ENCODE measurements at places on chromosomes 4 and X.

- DNase-seq = no peak
Observed at GRCh38 chr4:108215055-108215454, 46.3 kb upstream of the LEF1 start.

DNA sequence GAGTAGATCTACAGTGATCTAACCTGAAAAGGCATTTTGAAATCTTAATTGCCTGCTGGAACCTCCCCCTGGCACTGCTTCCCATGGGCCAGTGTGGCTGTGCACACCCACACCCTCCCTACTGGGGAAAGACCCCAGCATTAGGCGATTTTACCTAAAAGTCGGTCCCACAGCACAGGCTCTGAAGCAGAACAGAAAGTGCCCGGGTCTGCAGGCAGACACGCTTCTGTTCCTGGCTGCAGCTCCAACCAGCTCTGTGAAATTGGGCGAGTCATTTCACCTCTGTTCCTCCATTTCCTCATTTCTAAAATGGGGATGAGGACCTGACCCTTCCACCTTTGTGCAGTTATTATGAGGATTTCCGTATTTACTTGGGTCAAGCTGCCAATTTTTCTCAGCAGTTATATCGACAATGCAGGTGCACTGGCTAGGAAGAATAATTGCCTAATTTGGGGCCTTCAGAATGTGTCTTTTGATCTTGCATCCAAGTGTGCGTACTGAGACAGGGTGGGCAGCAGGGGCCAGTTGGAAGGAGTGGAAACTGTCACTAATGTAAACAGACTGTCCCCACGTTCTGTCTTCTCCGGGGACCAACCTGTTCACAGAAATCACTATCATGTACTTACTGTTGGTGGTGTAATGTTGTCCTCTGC lies 7.1 kb downstream of the KLF3 start:
- DNase-seq = no peak

GRCh38 chrX:67574696-67575095 lies 30.9 kb downstream of the AR start:
- no peak for DNase-seq

DNA sequence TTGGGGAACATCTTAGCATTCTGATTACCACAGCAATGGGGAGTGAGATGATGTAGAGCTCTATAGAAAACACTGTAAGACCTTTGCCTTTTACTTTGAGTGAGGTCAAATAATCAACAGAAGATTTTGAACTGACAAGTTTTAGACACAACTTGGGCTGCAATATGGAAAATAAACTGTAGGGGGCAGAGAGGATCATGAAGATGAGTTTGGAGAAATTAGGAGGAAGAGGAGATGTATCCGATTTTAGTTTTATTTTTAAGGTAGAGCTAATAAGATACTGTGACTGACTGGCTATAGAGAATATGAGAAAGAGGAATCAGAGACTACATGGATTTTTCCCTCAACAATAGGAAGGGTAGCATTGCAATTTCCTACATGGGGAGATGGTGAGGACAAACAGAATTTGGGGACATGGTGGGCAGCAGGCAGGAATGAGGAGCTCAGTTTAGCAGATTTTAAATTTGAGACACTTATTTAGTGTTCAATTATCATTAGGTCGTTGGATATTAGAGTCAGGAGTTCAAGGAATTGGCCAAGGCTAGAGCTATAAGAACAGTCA lies 563.1 kb downstream of the INPP4B start:
- peak; percentile 22 for DNase-seq

DNA sequence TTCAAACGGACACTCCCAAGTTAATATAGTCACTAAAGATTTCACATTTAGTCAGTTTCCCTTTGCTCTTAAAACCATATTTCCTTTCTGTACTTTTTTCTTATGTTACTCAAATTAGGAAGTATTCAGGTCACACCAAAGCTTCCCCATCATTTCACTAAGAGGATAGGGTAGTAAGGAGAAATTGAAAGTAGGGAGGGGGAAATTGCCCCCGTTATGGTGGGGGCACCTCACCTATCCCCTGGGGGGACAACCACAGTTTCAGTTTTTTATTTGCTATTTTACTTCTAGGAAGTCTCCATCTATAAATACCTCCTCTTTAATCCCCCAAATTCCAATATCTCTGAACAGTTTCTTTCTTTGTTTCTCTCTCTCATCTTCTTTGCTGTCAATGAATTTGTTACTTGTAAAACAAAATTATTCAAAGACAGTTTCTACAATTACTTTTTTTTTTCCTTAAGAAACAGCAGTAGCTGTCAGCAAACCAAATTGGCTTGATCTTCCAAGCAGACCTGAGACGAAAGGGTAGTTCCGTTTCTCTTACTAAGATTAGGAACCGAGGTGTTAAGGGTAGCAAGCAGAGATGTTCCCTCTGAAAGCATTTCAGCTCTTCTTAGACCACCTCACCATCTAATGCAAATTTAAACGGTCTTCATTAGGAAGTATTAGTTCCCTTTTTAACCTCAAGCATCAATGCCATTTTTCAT lies 160.2 kb upstream of the KLF3 start:
- DNase-seq = no peak

DNA sequence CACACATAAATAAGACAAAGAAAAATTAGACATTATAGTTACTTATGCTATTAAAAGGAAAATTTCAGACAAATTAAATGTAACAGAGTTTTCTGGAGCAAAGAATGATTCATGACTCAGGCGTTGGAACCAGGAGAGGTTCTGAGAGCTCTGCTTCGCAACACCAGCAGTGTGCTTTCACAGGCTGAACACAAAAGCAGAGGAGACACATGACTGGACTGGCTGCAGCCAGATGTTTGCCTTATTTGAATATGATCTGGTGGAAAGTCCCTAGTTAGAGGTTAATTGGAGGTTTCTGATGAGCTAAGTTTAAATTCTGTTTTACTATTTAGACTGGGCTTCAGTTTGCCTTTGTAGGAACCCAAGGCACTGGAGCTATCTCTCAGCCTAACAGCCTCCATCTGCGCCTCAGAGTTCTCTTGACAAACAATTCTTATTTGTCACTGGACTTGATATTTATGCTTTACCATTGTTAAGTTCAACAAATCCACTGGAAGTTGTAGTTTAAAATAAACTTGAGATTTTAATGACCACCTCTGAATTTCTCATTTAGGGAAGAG lies 16.2 kb downstream of the BOD1L1 start:
- no peak for DNase-seq

DNA sequence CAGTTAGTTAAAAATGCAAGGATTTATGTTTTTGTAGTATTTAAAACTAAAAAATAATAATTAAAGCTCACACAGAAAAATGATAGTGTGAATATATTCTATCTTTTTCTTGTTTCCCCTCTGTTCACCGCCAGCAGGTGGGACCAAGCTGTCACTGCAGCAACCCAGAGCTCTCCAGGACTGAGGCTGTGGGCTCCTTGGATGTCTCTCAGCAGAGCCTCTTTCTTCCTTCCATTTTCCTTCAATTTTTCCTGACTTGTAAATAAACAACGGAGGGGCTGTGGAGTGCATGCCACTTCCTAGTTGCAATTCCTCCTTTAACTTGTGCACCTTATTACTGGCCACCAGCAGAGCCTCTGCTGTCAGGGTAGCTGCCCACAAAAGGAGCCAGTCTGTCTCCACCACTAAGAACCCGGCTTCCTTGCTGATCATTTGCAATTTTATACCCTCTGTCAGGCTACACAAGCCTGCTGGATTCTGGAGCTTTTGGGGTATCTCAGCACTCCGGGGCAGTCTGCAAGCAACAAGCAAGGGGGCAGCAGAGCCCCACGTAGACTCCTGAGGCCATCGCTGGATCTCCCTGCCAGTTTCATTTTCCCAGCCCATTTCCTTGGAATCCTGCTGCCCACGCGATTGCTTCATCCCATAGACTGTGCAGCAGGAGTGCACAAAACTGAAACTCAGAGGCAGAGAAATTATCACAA lies 1467.4 kb downstream of the C4orf33 start:
- DNase-seq = peak; percentile 48

- DNase-seq = no peak
Observed at GRCh38 chrX:68273887-68274286, 159.4 kb downstream of the OPHN1 start.

- peak; percentile 98 for DNase-seq
Observed at GRCh38 chr4:7719354-7720174, 220.1 kb downstream of the AFAP1 start.

GRCh38 chrX:39616098-39616729 lies 481.5 kb downstream of the BCOR start:
- no peak for DNase-seq

- DNase-seq = no peak
Observed at GRCh38 chr4:157217708-157218107, 2.8 kb upstream of the GRIA2 start.
